Heart left ventricle (tissue), 16 donors: ENCODE measurements at places on chromosomes 13 and 19. TPM values are rescaled to one million over a fixed set of nuclear protein-coding genes. Genes with fewer than 3 reads are reported as not detected.

GRCh38 chr13:42392716-42393572, 121.0 kb downstream of the AKAP11 start:
- DNase-seq: no peak
- H3K4me3 ChIP-seq: no peak overlapping the region
- H3K27ac ChIP-seq: no peak overlapping the region
- H3K36me3 ChIP-seq: no peaks in the 10 kb centered on the region
- H3K27me3 ChIP-seq: no peaks in the 10 kb centered on the region

DNA sequence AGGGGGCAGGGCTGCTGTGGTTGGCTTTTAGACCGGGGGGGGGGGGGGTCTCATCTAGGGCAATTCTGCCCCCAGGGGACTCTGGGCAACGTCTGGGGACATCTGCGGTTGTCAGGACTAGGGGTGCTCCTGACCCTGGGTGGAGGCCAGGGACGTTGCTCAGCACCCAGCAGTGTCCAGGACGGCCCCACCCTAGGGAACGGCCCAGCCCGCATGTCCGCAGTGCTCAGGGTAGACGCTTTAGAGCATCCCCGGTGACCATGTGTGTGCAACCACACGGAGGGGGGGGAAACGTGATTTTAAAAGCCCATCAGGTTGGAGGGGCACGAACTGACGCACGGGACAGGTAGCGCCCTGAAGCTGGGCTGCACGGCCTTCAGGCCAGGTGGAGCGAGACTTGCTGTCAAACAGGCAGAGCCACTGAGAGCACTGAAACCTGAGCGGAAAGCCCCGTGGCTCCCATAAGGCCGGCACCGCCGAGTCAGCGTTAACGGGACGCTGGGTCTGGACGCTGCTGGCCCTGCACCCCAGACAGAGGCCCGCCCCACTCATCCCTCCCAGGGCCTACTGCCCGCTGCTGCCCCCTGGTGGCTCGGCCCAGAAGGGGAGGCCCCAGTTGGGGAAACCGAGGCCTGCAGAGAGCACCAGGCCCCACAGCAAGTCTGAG, 8.3 kb downstream of the CACTIN start:
- no peaks in the 10 kb centered on the region for H3K27me3 ChIP-seq
- H3K4me3 ChIP-seq: peak overlapping the region; percentile 36
- peak overlapping the region; percentile 36 for H3K27ac ChIP-seq

- H3K27me3 ChIP-seq: no peaks in the 10 kb centered on the region
- no peak overlapping the region for H3K27ac ChIP-seq
- no peak for DNase-seq
Measured at GRCh38 chr19:13868663-13869062, 8.3 kb upstream of the NANOS3 start.

FCAR gene
- 0.40 TPM for total RNA-seq

DNA sequence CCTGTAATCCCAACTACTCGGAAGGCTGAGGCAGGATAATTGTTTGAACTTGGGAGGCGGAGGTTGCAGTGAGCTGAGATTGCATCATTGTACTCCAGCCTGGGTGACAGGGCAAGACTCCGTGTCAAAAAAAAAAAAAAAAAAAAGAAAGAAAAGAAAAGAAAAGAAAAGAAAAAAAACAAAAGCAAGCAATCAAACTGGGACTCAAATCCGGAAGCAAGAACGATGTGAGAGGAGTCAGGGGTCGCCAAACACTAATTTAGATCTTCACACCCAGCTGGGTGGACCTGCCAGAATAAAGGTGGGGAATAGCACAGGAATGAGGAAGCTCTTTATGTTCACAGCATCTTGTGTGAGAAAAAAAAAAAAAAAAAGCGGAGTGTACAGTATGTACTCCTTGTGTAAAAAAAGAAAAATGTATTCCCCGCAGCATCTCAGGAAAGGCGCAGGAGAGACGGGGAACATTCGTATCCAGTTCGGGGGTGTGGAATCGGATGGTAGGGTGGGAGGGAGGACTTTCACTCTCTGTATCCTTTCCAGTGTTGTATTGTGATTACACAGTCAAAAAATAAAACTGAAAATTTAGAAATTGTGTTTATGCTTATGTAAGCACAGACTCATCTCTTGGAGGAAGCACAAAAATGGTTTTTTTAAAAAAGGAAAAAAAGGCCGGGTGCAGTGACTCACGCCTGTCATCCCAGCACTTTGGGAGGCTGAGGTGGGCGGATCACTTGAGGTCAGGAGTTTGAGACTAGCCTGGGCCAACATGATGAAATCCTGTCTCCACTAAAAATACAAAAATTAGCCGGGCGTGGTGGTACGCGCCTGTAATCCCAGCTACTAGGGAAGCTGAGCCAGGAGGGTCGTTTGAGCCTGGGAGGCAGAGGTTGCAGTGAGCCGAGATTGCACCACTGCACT, 7.6 kb downstream of the DNAJB1 start:
- DNase-seq: no peak
- peaks cover 22% of the 10 kb centered on the region for H3K4me1 ChIP-seq
- peaks cover 25% of the 10 kb centered on the region for H3K36me3 ChIP-seq
- H3K4me3 ChIP-seq: peak overlapping the region; percentile 1

KIR3DL2 gene
- 1.1 TPM for total RNA-seq

- H3K27me3 ChIP-seq: no peaks in the 10 kb centered on the region
- H3K4me1 ChIP-seq: peaks cover 16% of the 10 kb centered on the region
- H3K27ac ChIP-seq: no peak overlapping the region
Measured at GRCh38 chr19:14408491-14409145, 10.5 kb downstream of the DDX39A start.

TUBA3C gene
- not detected for total RNA-seq

- H3K4me1 ChIP-seq: peaks cover 5% of the 10 kb centered on the region
- peaks cover 30% of the 10 kb centered on the region for H3K27me3 ChIP-seq
- DNase-seq: no peak
- peak within 1 kb of the TSS; percentile 40 for H3K4me3 ChIP-seq
Measured at GRCh38 chr19:43639519-43640423, at the start of gene CADM4. CADM4 (minus strand) TSS chr19:43639850; CDS start chr19:43639790, 60 bp downstream.

NLRP11 gene
- not detected for total RNA-seq

DNA sequence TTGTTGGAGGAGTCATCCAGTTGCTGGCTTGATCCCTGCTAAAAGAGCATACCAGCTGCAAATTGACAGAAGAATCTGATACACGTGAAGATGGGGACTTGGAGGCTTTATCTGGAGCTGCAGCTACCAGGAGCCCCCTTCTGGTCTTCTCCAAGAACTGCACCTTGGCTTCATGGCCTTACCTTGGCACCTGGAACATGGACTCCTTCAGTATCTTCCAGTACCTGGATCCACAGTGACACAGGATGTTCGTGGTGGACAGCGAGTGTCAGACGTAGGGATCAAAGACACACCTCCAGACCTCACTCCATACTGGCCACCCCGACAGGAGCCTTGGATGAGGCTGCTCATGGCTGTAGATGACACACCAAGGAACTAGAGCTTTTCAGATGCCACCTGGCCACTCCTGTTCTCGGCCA, 9.9 kb upstream of the ACSBG2 start:
- DNase-seq: peak; percentile 51
- no peaks in the 10 kb centered on the region for H3K4me1 ChIP-seq
- H3K4me3 ChIP-seq: no peak overlapping the region
- H3K27ac ChIP-seq: no peak overlapping the region
- no peaks in the 10 kb centered on the region for H3K36me3 ChIP-seq
- H3K27me3 ChIP-seq: no peaks in the 10 kb centered on the region

BEST2 gene
- total RNA-seq: not detected

IGLON5 gene
- total RNA-seq: not detected

- no peak overlapping the region for H3K27ac ChIP-seq
- no peak overlapping the region for H3K4me3 ChIP-seq
- H3K36me3 ChIP-seq: no peaks in the 10 kb centered on the region
- no peaks in the 10 kb centered on the region for H3K4me1 ChIP-seq
- H3K27me3 ChIP-seq: peaks cover 41% of the 10 kb centered on the region
Measured at GRCh38 chr19:40513345-40513678, 46.5 kb downstream of the SPTBN4 start.

SIGLECL1 gene
- not detected for total RNA-seq

GRCh38 chr19:16327911-16328823, 3.5 kb downstream of the KLF2 start:
- H3K27ac ChIP-seq: peak overlapping the region; percentile 99
- DNase-seq: peak; percentile 85

DNA sequence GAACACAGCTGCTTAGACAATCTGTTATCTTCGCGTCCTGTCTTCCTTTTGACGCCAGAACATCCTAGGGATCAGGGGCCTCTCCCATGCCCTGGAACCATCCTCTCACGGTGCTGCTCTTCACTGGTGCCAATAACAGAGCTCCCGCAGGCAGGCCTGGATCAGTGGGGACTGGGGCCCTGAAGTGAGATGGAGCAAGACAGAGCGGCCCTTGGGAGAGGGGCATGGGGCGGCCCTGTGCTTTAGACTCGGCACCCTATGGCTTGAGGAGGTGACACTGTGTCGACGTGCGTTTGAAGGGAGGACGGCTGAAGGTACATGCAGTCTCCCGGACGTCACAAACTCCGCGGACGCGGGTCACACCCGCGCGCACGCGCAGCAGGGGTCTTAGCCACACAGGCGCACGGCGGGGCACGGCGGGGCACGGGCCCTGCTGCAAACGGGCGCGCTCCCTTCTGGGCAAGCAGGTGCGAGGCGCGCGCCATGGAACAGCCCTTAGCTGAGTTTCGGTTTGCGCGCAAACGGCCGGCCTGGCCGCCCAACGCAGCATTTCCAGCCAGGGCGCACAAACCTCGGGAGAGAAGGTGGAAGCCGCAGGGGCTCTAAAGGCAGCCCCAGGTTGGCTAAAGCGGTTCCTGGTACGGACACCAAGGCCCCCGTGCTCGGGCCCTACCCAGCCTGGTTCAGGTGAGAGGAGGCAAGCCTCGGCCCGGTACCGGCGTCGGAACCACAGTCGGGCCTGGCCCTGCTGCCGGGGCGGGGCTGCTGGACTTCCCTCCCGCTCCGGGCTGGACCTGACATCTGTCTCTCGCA, 16.5 kb upstream of the RNF17 start:
- H3K27me3 ChIP-seq: peaks cover 77% of the 10 kb centered on the region
- no peak overlapping the region for H3K27ac ChIP-seq
- peak overlapping the region; percentile 49 for H3K4me3 ChIP-seq
- H3K36me3 ChIP-seq: no peaks in the 10 kb centered on the region
- H3K4me1 ChIP-seq: peaks cover 15% of the 10 kb centered on the region
- DNase-seq: no peak

- no peak overlapping the region for H3K27ac ChIP-seq
- no peaks in the 10 kb centered on the region for H3K27me3 ChIP-seq
- H3K4me3 ChIP-seq: no peak overlapping the region
- H3K4me1 ChIP-seq: no peaks in the 10 kb centered on the region
- H3K36me3 ChIP-seq: no peaks in the 10 kb centered on the region
Measured at GRCh38 chr19:2962018-2962670, 15.2 kb upstream of the TLE6 start.

CGB5 gene
- not detected for total RNA-seq

GRCh38 chr13:43373400-43373799, 350.0 kb downstream of the DNAJC15 start:
- no peaks in the 10 kb centered on the region for H3K27me3 ChIP-seq
- H3K36me3 ChIP-seq: no peaks in the 10 kb centered on the region
- no peak for DNase-seq
- H3K4me3 ChIP-seq: no peak overlapping the region
- peaks cover 3% of the 10 kb centered on the region for H3K4me1 ChIP-seq

DOHH gene
- 10.1 TPM for total RNA-seq

- H3K27me3 ChIP-seq: no peaks in the 10 kb centered on the region
- no peak for DNase-seq
- peaks cover 44% of the 10 kb centered on the region for H3K4me1 ChIP-seq
- H3K36me3 ChIP-seq: no peaks in the 10 kb centered on the region
Measured at GRCh38 chr13:42113478-42113877, 65.0 kb downstream of the DGKH start.
